NCI-H748 treated with DMSO at 0.1 percent for 48 hours (cell line): ENCODE measurements at places on chromosomes 11 and 22.

DNA sequence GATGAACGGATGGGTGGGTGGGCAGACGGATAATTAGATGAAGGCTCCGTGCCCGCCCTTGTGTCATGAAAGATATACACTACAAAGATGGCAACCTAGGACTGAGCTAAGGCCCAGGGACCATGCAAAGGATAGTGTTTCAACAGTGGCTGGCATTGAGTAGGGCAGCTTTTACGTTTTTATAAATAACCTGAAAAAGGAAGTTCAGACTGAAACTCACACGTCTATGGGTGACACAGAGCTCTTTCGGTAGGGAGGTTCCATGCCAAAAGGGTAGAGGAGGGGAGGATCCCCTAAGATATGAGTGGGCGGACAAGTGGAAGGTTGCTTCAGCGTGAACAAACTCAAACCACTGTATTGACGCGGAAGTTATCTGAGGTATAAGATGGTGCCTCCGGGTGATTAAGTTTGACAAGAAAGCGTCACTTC, 90.5 kb downstream of the UBASH3B start:
- no peak for DNase-seq

DNA sequence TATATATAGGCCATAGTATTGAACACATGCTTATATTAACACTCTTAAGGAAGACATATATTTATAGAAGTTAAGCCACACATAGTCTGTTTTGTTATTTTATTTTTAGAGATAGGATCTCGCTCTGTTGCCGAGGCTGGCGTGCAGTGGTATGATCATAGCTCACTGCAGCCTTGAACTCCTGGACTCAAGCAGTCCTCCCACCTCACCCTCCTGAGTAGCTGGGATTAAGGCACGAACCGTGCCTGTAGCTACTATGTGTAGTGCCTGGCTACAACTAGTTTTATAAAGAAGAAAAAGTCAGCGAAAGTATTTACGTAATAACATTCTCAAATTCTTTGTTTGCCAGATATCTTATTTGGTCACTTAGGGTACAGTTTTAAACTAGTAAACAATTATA, 5.6 kb upstream of the UCP2 start:
- no peak for DNase-seq

DNA sequence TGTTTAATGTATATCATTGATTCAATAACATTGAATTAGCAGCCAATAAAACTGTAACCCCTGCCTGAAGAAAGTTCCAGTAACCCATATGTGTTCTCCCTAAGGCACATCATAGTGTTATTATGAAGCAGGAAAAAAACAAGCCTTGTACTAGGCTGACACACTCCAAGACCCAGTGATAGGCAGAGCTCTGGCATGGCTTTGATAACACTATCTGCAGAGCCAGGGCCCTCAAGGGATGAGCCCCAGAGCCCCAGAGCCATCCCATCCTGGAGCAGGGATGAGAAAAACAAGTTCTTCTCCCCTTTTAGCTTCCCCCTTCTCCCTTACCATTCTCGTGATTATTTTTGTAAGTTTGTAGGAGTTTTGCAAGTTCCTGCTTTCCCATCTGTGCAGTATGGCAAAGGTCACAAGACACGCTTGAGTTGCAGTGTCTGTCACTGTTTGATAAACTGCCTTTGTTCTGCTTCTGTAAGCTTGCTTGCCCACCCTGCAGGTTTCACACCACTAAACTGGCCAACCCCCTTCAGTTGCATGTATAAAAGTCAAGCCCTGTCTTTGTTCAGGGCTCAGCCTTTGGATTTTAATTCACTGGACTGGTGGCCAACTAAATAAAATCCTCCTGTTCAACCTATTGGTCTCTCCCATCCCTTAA, 22.3 kb upstream of the GUCY1A2 start:
- no peak for DNase-seq

- no peak for DNase-seq
These were observed 3.5 kb downstream of the SLC16A8 start for GRCh38 chr22:38080474-38080849.

DNA sequence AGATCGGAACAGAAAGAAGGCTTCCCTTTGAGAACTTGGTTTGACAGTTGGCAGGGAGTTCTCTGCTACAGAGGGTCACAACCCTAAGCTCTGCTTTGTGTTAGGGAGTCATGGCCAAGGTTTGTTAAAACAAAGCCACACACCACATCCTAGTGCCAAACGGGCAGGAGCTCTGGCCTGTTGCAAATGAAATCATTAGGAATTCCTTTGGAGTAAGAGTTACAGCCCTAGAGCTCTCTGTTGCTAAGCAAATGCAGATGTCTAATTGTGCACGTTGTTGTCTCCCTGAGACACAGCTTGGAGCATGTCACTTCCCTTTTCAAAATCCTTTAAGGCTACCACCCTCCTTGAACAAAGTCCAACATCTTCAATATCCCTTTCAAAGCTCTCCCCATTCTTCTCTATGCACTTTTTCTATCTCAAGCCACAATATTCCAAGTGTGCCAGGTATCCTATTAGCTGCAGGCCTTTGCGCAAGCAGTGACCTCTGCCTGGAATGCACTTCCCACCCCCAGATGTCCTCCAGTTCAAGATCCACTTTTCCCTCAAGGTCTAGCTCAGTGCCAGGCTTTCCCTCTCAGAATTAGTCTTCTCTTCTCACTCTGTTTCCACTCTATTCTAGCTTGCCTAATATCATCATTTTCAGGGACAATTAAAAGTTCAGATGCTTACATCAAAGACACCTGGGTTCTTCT, 253.7 kb upstream of the POU2AF2 start:
- no peak for DNase-seq

GRCh38 chr11:34926831-34927132, 10.4 kb downstream of the PDHX start:
- no peak for DNase-seq

GRCh38 chr11:117715801-117716200, 81.2 kb downstream of the DSCAML1 start:
- no peak for DNase-seq

- DNase-seq = no peak
These were observed 31.3 kb upstream of the OPCML start for GRCh38 chr11:133563505-133564025.

DNA sequence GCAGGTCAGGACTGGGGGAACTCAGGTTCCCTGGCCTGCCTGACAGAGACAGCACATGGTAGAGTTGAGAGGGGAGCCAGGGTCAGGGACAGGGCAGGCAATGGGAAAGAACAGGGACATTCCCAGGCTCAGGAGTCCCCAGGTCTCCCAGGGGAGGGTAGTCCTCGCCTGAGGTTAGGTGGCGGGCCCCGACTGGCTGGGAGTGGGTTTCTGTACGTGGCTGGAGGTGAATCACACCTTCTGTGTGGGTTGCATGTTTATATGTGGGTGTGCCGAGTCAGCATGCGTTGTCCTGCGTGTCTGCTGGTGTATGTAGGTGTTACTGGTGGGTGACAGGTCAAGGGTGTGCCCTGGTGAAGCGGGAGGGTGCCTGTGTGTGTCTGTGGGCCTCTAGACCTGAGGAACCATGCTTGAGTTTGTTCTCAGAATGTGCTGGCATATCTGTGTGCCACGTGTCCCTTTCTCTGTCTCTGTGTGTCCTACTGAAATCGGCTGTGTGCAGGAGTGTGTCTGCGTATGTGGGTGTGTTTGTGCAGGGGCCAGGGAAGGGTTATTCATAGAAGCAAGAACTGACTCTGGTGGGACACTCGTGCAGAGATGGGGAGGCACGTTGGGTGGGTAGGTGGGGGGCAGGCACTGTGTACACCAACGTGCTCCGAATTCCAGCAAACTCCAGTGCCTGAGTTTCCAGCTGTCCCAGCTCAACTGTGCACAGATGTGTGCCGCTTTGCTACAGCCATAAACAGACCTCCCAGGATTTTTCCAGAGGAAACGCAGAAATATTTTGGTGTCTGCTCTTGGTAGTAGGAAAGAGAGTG, 23.8 kb upstream of the OAF start:
- no peak for DNase-seq

GRCh38 chr22:50138041-50138440, 32.5 kb upstream of the PANX2 start:
- no peak for DNase-seq

GRCh38 chr22:21446128-21446826, 20.9 kb upstream of the TMEM191C start:
- no peak for DNase-seq

- DNase-seq = no peak
These were observed 90.3 kb downstream of the TP53I11 start for GRCh38 chr11:44860346-44860745.

GRCh38 chr22:22573047-22573889, 14.2 kb upstream of the PRAME start:
- DNase-seq = no peak

DNA sequence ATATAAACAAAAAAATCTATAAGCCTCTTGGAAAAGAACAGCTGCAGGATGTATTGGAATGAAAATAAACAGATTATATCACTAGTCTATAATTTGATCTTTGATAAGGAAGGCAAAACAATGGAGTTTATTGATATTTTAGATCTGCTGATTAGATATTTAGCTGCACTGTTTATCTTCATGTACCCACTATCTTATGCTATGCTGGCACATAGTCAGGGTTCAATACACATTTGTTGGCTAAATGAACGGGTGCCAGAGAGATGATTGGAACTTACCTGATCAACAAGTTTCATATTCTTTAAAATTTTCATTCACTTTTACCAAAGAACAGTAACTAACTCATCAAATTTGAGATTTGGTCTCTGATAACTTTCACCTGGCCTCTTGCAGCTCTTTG, 26.9 kb downstream of the MMP20 start:
- no peak for DNase-seq

GRCh38 chr22:22796724-22797123, 90.9 kb upstream of the IGLL5 start:
- no peak for DNase-seq

DNA sequence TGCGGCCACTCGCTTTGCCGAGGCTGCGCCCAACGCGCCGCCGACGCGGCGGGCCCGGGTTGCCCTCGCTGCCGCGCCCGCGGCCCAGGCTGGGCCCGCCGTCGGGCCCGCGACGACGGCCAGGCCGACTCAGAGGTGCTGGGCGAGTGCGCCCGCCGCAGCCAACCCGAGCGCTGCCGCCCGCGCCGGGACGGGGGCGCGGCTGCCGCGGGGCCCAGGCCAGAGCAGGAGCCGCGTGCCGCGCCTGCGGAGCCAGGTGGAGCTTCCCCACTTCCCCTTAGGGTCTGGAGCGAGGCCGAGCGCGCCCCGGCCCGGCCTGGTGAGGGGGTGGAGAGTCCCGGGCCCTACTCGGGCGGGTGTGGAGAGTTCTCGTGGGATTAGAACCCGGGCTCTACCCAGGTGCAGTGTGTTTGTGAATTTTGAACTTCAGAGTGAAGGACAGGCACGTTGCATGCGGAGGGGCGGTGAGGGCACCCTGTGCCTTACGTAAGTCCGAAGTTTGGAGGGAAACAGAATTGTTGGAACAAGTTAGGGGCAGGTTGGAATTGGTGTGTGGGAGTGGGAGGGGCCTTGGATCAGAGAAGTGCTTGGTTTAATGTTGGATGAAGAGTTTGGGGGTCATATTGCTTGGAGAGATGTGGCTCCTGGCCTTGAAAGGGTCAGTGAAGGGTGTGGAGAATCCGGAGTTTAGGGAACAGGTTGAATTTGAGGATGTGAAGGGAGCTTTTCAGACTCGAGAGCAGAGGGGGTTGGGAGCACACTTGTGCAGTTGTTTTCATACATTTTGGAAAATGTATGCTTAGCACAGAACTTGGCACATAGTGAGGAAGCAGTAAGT, 697 bp downstream of the RNF169 start:
- DNase-seq = no peak

DNA sequence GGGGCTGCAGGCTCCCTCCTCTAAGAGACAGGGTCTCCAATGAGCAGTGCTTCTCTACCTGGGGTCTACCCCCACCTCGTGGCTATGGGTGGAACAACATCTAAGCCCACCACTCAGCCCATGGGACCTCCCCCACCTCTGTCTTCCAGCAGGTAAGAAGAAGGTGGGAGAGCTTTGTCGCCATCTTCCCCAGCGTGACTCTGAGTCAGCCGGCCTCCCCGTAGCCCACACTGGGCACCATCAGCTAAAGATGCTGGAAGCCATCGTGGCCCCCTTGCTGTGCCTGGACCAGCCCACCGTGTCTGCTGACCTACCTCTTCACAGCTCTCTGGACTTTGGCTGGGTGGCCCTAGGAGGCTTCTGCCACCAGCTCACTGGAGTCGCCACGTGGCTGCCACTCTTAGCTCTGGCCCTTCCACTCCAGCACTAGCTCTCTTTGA, 944 bp downstream of the C11orf86 start:
- DNase-seq = no peak

DNA sequence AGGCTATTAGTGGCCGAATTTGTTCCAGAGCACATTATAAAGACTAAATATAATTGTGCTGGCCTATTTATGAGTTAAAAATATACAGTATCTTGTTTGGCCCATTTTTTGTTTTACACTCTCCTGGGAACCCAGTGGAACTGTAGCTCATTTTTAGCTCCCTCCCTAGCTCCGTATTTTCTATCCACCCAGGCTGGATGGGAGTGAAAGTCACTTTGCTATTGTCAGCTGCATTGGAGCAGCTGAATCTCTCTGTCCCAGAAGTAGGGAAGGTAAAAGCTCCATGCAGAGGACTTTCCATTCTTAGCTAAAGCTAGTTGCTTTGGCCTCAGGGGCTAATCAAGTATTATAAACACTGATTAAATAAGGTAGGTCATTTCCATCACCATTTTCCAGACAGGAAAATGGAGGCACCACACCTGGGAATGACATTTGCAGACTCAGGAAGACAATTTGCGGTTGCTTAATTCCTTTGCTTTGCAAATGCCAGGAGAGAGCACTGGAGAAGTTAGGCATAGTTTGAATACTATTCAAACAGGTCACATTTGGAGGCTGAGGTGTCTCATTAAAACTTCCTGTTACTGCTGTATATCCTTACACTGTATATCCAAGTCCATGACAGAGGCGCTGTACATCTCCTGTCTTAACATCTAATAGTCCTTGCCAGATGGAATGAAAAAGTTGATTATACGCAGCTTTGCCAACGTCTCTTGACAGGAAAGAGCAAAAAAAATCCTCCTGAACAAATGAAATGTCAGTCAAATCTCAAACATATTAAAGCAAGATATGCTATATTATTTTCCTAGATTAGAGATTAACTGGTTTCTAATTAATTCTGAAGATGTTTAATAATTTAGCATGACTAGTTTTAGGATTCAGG, 338.1 kb upstream of the KIRREL3 start:
- DNase-seq = no peak

- no peak for DNase-seq
These were observed at the start of gene PLAAT4 for GRCh38 chr11:63536669-63537292. Gene PLAAT4, plus strand, starts transcription at chr11:63536808. Its CDS starts 61 bp downstream, at chr11:63536869.
